ENCODE measurements at places on chromosomes 6 and 20.

DNA sequence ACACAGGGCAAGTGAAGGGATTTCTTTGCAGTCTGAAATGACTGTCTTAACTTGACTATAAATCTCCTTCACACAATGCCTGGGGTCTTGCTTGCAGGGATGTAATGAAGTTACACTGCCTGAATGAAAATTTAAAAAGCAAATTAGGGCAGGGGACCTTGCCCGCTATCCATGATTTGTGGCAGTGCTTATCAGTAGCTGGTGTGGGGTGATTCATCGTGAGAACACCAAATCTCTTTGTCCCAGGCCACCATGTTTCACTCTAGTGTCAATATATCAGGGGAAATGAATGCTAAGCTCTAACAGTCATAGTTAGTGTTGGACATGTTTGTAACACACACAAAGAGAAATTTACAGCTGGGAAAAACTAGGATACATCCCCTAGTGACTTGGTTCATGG, 713.7 kb upstream of the EPHA7 start:
- no peak for DNase-seq

DNA sequence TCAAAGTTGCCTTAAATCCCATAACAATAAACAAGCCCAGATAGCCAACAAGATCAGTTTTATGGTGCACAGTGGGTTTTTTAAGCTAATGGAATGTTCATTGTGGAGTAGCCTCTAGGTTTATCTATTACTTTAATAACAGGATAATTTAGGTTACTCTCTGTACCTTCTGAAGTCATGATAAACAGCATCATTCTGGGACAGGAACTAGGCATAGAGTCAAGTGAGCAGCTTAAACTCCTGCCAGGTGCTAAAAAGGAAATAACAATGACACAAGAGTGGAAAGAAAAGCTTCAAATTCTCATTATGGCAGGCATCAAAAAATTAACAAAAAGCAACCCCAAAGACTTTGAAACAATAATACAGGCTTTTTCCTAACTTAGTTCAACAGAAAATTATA, 228.8 kb downstream of the HACE1 start:
- no peak for DNase-seq

DNA sequence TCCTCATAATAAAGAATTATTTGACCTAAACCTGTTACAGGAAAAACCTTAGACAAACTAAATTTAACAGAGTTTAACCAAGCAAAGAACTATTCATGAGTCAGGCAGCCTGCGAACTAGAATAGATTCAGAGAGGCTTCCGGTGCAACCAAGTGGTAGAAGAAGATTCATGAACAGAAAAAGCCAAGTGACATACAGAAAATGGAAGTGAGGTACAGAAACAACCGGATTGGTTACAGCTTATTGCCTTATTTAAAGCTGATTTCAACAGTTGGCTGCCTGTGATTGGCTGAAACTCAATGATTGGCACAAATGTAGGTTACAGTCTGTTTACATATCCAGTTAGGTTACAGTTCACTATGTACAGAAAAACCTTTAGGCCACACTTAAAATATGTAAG, 10.1 kb downstream of the PPP1R3G start:
- no peak for DNase-seq

- no peak for DNase-seq
Measured at GRCh38 chr6:155274106-155274505, 10.3 kb downstream of the CLDN20 start.

- DNase-seq, result no peak
Measured at GRCh38 chr6:106763361-106763760, 134.0 kb downstream of the QRSL1 start.

- no peak for DNase-seq
Measured at GRCh38 chr20:32227744-32228688, 20.3 kb downstream of the POFUT1 start.

GRCh38 chr20:19207541-19207940, 4.9 kb upstream of the SLC24A3 start:
- DNase-seq, result no peak

Data from CD4-positive, alpha-beta T cell treated with Interferon gamma for 1 hour (primary cell).